Stimulated activated CD4-positive, alpha-beta T cell treated with anti-CD3 and anti-CD28 coated beads, Interleukin-1b, Interleukin-23, amount 100 ng/mL, for 1 hour (primary cell): ENCODE measurements at places on chromosomes 16 and 17.

DNA sequence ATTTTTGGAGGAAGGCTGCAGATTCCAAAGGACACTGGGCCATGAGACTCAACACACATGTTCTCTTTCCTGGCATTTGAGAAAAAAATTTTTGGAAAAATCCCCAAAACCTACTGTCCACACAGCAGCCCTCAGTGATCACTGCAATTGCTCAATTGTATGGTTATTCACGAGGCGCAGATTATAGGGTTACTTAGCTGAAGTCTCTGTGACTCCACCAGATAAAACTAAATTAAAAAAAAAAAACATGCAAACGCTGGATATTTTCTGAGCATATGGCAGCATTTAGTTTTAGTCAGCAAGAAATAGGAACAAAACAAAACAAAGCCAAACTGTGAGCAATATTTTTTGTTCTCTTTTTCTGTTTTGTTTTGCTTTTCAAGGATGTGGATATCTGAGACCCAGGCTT, 83.8 kb upstream of the FAM20A start:
- no peak for DNase-seq

DNA sequence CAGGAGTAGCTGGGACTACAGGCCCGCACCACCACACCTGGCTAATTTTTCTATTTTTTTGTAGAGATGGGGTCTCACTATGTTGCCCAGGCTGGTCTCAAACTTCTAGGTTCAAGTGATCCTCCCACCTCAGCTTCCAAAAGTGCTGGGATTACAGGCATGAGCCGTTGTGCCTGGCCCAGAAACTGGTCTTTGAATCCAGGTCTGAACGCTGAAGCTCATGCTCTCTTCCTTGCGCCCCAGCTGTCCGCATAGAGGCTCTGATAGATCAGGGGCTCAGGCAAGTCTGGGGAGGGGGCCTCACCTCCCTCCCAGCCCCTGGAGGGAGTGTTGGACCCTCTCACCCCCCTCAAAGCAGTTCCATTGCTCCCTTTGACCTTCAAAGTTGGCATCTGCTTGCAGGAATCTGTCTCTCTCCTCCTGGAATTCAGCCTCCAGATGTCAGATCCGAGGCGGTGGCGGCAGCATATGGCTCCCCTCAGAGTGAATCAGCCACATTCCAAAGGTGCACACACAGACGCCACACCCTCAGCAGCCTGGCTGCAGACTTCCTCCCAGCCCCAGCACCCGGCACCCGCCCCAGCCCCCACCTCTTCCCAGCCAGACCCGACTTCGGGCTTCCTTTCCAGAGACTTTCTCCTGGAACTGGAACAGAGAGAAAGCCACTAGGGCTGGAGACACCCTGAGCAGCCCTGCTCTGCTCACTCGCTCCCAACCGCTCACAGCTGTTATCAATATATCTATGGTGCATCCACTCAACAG, 16.9 kb upstream of the GLIS2 start:
- no peak for DNase-seq

DNA sequence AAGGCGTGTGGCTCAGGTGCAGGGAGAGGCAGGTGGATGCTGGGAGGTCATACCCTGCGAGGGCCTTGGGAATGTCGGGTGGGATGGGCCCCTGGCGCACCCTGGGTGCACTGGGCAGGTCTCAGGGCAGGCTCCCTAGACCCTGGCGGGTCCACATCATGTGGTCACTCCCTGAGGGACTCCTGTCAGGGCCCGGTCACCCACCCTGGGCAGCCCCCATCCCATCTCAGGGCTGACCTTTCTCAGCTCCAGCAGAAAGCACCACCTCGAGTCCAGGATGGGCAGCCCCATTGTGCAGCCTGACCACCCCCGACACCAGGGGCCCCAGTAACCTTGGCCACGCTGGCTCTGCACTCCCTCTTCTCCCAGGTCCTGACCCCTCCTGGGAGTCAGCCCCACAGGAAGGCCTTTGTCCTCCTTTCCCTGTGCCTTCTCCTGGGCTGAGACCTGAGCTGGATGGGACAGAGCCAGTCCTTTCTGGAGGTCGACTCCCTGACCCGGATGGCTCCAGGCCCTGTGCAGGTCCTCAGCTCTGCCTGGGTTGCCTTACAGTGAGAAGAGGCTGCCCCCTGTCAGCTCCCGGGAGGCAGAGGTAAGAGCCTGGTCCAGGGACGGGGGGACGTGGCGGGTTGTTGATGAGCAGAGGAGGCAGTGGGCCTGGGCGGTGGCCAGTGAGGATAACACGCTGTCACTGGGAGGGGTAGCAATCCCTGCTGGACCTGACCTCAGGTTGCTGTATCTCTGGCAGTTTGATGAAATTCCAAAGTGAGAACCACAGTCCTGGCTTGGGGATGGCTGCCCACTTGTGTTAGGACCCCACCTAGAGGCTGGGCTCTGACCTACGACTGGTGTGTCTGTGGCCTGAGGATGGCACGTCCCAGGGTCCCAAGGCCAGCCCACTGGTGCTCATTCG, 77.9 kb downstream of the GOSR1 start:
- DNase-seq, result no peak

DNA sequence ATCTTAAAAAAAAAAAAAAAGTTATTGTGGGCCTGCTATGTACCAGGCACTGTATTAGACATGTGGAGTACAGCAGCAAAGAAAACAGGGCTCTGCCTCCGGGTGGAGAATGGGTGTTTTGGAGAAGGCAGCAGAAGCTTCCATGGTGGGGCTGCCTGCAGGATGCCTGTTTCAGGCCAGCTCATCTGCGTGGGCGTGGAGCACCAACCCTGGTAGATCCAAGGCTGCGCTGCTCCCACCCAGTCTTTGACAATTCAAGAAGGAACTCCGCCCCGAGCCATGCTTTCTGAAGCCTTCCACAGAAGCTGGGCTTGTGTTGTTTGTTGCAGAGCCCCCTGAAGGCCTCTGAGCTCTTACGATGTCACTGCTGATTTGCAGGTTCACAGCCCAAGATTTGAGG, 23.2 kb upstream of the CACNG1 start:
- no peak for DNase-seq

- no peak for DNase-seq
Observed at GRCh38 chr17:71494062-71494855, 626.6 kb upstream of the SOX9 start.

DNA sequence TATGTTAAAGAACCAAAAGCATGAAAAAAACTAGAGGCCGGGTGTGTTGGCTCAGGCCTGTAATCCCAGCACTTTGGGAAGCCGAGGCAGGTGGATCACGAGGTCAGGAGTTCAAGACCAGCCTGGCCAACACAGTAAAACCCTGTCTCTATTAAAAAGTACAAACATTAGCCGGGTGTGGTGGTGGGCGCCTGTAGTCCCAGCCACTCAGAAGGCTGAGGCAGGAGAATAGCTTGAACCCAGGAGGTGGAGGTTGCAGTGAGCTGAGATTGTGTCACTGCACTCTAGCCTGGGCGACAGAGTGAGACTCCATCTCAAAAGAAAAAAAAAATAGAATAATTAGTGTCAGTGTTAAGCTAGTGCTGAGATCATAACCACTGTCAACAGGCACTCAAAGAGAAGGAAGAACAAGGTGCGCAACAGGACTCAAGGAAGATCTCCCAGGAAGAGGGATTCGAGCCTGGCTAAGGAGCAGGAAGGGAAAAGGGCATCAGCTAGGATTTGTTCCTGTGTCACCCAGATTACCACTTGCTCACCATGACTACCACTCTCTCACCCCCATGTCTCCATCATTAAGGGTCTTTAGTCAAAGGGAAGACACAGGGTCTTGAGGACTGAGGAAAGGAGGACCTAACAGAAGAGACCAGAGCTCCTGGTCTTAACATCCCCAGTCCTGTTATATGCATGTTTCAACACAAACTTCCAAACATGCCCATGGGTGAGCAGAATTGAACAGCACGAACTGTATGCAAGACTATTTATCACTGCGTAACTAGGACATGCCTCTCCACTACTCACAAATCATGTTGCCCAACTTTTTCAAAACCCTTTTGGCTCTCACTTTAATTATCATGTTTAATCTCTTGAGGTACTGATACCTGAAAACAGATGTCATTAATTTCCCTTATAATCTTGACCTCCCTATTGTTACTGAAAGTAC, 88.3 kb upstream of the PLEKHM1 start:
- no peak for DNase-seq

DNA sequence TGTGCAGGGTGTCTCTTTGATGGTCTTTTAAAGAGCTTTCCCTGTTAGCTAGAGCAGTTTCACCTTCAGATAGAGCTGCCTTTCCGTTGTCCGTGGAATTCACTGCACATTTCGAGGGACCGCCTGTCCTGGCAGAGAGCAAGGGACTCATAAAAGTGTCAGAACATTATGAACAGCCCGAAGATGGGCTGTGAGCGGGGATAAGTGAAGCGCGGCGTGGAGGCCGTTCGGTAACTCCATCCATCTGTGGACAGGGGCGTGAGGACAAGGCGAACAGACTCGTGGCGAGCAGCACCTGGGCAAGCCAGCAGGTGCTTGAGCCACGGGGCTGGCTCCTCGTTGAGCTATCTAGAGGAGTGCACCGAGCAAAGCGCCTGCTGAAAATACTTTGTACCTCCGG, 371.2 kb downstream of the MAF start:
- DNase-seq, result no peak

GRCh38 chr17:49717371-49717861, 9.7 kb upstream of the SLC35B1 start:
- no peak for DNase-seq

DNA sequence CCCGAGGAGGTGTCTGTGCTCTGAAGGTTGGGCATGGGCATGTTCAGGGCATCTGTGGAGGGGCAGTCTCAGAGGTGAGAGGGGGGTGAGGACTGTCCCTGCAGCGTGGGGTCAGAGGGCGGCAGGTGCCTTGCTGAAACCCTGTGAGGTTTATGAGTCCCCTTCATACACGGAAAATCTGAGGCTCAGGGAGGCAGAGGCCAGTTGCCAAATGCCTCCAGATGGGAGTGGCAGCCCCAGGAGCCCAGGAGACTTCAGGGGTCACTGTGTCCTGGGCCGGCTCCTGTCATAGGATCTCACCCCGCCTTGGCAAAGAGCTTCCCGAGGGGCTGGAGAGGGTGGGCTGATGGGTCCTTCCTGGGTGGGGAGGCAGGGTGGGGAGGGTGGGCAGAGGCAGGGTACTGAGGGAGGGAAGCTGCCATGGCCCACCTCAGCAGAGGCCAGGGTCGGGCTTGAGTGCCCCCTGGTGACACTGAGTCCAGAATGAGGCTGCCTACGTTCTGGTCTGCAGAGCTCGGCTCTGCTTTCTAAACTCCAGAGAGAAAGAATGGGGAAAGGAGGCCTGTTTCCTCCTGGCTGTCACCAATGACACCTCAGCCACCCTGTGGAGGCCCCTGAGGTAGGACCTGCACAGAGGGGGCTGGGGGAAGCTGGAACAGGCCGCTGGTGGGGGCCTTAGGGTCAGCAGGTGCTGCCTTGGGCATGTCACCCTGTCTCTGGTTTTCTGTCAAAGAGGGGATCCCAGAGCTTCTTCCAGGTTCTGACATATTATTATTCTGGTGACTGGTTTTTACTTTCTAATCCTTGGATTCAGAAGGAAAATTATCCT, 1.1 kb downstream of the LGALS9 start:
- no peak for DNase-seq

DNA sequence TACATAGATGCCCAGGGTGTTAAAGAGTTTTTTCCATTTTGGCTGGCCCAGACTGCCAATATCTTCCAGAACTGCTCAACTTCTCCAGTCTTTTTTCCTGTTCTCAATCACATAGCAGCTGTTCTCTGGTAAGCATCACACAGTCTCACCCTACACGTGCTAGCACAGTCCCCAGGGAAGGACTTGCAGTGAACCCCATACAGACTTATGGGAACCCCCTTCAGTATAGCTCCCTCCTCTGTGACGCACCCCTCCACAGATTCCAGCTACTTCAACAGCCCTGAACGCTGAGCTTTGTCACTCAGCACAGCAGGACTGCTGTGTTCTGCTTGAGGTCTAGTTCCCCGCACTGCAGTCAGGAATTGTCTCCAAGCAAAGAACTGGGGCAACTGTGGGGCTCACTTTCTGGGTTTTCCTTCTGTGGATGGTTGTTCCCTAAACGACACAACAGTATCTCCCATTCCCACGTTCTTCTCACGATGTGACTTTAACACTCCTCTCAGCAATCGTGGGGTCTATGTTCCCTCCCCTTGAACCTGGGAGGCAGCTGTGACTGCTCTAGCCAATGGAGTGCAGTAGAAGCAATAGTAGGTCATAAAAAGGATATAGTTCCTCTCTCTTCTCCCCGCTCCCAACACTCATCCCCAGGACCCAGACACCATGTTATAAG, 3.6 kb downstream of the MMP28 start:
- no peak for DNase-seq
